ENCODE measurements at places on chromosomes 3 and 15. TPM values are rescaled to one million over a fixed set of nuclear protein-coding genes. Genes with fewer than 3 reads are reported as not detected.

- DNase-seq = no peak
These were observed 31.6 kb downstream of the TSC22D2 start for GRCh38 chr3:150439657-150440056.

DNA sequence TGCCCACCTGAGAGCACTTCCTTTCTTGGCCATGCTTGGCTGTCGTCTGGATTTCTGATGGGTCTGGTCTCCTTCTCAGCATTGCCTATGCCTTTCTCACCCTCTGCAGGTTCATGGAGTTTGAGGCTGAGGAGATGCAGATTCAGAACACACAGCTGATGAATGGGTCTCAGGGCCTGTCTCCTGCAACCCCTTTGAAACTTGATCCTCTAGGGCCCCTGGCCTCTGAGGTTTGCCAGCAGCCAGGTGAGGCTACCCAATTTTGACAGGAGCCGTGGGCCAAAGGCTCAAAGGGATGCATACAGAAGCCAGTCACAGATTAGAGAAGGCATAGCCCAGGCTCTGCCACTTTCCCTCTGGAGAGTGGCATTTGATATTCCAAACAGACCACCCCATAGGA, 10.5 kb downstream of the NUTM1 start:
- DNase-seq = peak; percentile 24

DNA sequence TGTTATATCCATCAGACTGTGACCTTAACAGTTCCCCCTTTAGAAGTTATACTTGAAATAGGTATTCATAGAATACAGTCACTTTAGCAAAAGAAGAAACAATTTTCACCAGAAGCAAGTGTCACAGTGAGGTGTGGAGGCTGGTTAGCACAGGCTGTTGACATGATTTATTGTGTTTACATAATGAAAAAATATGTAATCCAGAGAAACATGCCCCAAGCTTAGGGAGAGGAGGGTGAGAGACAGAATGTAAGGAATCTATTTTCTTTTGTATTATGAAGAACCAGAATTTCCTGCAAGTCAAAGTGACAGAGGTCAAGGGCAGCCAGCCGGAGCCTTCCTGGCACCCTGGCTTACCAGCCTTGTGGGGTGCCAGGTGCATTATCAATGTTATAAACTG, 4.0 kb downstream of the IL12A start:
- DNase-seq = no peak

- no peak for DNase-seq
These were observed 194.7 kb downstream of the WNT5A start for GRCh38 chr3:55292360-55292759.

- no peak for DNase-seq
These were observed 637.3 kb downstream of the TUSC7 start for GRCh38 chr3:117346901-117347300.

- DNase-seq = no peak
These were observed 36.5 kb downstream of the ATOSA start for GRCh38 chr15:52642386-52643361.

GRCh38 chr3:74546426-74546825, 68.0 kb downstream of the CNTN3 start:
- no peak for DNase-seq

DNA sequence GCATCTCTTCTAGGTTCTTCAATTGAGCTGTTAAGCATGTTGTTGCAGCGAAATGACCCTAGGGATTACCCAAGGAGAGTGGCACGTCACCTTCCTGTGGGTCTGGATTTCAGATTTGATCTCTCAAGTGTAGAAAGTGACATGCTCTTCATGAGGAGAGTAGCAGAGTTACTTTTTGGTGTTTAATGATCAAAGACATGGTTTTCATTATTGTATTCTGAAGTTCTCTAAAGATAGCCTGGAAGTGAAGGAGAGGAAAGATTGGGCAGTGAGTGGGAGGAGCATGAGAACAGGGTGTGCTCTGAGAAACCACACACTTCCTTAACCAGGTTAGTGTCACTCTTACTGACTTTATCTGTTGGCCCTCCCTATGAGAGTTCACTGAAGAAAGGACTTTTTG, 153.6 kb downstream of the AKAP13 start:
- no peak for DNase-seq

DNA sequence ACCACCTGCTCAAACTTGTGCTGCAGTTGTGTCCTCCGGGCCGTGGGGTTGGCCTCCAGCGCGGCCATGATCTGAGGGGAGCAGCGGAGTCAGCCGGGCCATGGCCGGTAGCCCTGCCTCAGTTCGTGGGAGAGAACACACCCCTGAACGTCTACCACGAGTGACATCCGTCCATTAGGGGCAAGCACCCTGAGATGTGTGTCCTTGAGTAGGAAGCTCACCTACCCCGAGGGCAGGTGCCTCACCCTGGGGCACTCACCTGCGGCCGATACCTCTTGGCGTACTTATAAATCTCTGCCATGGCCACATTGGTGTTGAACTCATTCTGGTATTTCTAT, 13.4 kb downstream of the H1-8 start:
- DNase-seq = no peak

DNA sequence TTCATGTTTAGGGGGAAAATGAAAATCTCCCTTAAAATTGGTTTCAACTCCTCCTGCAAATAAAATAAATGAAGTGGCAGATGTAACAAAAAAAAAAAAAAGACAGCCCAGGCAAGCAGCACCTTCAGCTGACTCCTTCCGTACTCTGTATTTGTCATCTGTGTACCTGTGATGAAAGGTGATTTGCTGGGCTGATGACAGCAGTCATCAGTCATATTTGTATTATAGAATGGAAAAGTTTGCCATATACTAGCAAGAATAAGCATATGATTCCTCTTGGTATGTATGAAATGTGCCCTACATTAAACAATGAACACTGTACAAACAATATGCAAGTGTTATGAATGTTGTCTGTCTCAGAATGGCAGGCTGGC, 44.1 kb upstream of the WWTR1 start:
- DNase-seq = no peak

DNA sequence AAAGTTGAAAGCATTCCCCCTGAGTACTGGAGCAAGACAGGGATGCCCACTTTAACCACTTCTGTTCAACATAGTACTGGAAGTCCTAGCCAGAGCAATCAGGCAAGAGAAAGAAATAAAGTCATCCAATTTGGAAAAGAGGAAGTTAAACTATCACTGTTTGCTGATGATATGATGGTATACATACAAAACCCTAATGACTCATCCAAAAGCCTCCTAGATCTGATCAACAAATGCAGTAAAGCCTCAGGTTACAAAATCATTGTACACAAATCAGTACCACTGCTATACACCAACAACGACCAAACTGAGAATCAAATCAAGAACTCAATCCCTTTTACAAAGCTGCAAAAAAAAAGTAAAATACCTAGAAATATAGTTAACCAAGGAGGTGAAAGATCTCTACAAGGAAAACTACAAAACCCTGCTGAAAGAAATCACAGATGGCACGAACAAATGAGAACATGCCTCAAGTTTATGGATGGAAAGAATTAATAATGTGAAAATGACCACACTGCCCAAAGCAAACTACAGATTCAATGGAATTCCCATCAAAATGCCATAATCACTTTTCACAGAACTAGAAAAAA, 40.3 kb downstream of the RPL39L start:
- DNase-seq = no peak

TMEM158 gene
- total RNA-seq = 5.7 TPM

IL20RB gene
- total RNA-seq = 3.6 TPM

GABRR3 gene
- not detected for total RNA-seq

DCBLD2 gene
- 28.4 TPM for total RNA-seq

SUCNR1 gene
- 1.8 TPM for total RNA-seq

ROPN1 gene
- total RNA-seq = not detected

ACAN gene
- total RNA-seq = 1.4 TPM

Measured in mesenteric fat pad (tissue), 1 donor.